Ascending aorta (tissue), 2 donors: ENCODE measurements at places on chromosomes 13 and 19. TPM values are rescaled to one million over a fixed set of nuclear protein-coding genes. Genes with fewer than 3 reads are reported as not detected.
A peak's percentile ranks its signal among the peaks of the same experiment; 100 is the strongest.

Gene RASAL3
- 4.4 TPM for total RNA-seq

DNA sequence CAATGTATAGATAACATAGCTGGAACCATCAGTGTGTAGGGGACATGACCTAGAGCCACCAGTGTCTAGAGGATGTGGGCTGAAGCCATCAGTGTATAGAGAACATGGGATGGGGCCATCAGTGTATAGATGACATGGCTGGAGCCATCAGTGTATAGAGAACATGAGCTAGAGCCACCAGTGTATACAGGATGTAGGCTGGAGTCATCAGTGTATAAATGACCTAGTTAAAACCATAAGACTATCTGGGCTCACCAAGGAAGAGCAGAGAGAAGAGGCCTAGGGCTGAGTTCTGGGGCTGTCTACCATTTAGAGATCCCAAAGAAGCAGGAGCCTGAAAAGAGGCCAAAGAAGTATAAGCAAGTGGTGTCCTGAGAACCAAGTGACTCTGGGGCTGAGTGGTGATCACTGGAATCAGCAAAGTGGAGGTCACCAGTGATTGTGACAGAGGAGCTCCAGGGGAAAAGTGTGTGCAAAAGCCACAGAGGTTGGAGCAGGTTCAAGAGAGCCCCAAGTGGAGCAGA lies 41.0 kb downstream of the RFX2 start:
- peak; percentile 50 for DNase-seq

GRCh38 chr13:93848247-93848646 lies 621.6 kb downstream of the GPC6 start:
- DNase-seq = no peak

- DNase-seq = no peak
These were observed 5.3 kb upstream of the CD79A start for GRCh38 chr19:41871573-41872383.

DNA sequence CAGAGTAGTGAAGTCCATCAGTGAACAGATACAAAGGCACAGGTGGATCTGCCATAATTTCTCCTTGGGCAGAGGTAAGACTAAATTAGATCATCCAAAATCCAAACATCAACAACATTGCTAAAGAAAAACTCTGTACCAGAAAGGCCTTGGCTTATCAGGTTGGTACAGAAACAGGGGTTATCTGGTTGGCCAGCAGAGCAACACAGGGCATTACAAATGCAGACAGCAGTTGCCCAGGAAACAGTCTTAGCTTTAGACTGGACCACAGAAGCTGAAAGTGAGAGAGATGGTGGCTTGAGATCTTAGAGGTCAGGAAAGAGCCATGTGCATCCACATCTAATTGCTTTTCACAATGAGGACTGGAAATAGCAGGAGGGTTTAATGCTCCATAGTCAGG lies 26.6 kb upstream of the DGKH start:
- DNase-seq = no peak

DNA sequence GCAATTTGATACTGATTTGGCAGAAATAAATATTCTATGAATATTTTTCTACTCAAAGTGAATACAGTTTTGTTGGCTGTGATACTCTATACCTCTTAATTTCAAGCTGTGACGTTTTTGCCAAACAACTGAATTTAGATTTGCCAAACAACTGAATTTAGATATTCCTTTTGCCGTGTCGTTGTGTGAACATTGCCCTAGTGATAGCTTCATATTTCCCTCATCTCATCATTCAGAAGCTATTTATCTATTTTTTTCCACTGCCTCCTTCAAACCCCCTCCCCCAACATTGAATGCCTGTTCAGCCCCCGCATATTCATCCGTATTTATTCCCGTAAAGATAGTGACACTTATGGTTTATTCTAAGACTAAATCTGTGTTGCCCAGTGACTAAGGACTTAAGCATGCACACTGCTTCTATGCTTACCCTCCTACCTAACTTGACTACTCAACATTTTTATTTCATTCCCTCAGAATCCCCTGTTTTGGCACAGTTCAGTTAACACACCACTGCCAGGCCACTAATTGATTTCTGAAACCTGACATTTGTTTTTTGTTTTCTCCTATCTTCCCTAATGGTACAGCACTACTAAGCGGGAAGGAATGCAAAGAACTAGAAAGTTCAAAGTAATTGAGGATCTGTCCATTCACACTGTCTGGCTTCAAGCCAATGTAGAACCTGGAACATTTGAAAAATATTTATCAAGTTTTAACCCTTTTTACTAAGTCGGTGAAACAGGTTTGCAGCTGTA lies 2.8 kb upstream of the KLF5 start:
- no peak for DNase-seq

Gene STOML3
- total RNA-seq = not detected

DNA sequence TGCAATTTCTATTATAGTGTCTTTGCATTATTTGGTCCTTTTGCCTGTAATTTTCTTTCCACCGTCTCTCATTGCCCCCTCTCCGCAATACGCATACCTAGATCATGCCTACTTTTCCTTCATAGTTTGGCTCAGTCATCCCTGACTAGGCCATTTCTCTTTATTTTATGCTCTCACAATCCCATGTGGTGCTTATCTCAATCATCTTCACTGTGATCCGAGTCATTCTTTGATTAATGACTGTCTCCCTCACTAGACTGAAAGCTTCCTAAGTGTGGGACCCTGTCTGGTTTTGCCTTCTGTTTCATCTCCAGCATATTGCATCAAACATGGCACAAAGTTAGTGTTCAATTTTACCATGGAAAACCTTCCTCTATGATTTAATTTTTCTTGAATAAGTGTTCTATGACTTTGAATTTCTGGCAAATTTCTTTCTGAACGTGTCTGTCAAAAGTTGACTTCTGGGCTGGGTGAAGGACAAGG lies 43.7 kb upstream of the OLFM4 start:
- no peak for DNase-seq

Gene ABHD13
- total RNA-seq = 4.5 TPM

- peak; percentile 55 for DNase-seq
These were observed 34.4 kb upstream of the NANOS3 start for GRCh38 chr19:13842291-13843103.
